Thyroid gland (tissue), 4 donors: ENCODE measurements at places on chromosomes 16 and 17. TPM values are rescaled to one million over a fixed set of nuclear protein-coding genes. Genes with fewer than 3 reads are reported as not detected.

DNAI2 gene
- not detected for total RNA-seq

CCL13 gene
- total RNA-seq, result 1.7 TPM

OR1A1 gene
- total RNA-seq, result not detected

IL32 gene
- total RNA-seq, result 29.1 TPM

GRCh38 chr17:8326511-8327302, 12.9 kb upstream of the ODF4 start:
- peak; percentile 27 for DNase-seq

- no peak for DNase-seq
Measured at GRCh38 chr17:9028988-9029570, 7.8 kb downstream of the NTN1 start.

- DNase-seq, result no peak
Measured at GRCh38 chr16:59527206-59527997, 793.3 kb upstream of the GOT2 start.

DNA sequence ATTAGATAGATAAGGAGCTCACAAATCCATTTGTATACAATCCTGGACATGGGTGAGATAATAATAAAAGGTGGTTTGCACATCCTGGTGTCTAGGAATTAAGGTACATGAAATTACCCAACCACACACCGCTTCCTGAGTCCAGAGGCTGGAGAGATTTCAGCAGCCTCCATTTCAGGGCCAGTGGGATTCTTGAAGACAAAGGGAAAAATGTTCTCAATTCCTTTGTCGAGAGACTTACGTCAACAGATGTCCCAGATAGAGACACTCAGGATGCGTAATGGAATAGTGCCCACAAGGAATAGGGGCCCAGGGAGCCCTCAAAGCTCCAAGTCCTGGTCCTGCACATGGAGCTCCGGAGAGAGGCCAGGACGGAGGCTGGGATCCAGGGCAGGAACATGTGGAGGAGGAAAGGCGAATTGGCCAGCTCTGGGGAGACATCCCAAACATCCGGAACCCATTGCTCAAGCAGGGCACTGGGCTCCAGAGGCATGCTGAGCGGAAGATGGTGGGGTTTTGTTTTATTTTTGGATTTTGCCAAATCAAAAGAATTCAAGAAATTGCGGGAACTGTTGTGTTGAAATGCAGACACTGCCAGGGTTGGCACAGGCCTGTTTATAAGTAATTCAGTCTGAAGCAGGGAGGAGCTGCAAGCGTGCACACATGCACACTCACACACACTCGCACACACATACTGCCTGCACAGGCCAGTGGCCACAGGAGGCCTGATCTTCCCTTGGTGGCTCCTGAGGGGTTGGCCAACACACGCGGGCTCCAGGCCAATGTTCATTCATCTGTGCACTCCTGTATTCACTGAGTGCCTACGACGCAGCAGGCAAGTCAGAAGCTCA, 97.2 kb downstream of the NOG start:
- peak; percentile 94 for DNase-seq

DNA sequence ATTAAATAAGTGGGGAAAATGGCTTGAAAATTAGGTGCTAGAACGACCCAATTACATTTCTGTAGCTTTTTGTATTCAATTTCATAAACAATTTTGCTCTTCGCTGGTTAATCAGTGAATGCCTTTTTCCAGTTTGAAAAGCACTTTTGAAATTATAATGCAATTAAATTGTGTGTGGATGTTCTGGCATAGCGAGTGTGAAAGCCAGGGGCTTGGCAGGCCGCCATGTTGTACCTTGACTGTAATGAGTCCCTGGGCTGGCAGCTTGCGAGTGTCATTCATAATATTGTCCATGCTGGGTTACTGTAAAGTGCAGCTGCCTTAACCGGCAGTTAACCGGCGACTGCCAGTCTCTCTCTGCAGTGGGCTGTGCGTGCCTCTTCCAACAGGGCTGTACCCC, 177.8 kb downstream of the CCDC182 start:
- DNase-seq, result no peak

GRCh38 chr17:10121971-10122707, 76.3 kb downstream of the GAS7 start:
- no peak for DNase-seq

DNA sequence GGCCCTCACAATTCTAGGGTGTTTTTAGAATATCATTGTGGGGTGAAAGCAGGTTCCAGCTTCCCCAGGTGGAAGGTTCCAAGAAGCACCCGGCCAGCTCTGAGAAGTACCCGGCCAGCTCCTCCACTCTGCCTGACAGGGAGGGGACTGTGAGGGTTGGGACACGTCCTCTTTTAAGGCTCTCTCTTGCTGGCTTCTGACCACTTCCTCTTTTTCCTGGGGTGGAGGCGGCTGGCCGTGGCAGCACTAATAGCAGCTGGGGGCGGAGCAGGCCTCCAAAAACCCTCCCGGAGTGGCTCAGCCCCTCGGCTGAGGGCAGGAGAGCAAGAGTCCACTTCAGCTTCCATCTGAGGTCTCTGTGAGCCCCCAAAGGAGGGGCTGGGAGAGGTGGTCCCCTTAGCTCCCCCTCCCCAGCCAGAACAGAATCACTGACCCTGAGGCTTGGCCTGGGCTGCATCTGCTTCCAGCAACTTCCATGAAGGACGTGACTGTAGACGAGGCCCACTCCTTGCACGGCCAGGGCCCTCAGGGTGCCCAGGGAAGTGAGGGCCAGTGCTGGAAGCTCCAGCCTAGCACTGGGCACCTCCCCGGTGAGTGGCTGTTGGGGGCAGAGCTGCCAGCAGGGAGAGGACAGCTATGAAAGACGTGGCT, 26.7 kb upstream of the PLCG2 start:
- peak; percentile 16 for DNase-seq

DNA sequence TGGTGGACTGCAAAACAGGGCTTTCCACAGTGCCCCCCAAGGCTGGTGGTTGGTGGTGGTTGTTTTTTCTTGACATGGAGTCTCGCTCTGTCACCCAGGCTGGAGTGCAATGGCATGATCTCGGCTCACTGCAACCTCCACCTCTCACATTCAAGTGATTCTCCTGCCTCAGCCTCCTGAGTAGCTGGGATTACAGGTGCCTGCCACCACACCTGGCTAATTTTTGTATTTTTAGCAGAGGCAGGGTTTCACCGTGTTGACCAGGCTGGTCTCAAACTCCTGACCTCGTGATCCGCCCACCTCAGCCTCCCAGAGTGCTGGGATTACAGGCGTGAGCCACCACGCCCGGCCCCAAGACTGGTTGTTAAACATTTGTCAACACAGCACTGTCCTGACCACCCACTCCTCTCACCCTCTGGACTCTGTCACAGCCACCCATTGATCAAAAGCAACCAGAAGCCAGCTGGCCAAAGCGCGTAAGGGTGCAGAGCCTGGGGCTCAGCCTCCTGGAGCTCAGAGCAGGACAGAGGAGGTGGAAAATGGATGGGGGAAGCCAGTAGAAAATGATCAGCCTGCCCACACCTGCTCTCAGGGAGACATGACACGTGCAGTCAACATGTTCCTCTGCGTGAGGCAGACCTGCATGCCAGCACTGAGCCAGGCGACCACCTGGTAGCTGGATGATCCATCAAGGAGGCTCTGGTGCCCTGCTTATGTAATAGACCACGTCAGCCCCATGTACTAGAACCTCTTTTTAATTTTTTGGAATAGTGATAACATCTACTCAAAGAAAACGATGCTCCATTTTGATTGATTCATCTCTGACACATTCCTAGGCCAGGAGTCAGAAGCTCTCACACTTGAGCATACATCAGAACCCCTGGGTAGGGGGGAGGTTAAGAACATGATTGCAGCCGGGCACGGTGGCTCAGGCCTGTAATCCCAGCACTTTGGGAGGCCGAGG, 14.8 kb upstream of the OSGIN1 start:
- DNase-seq, result no peak

- no peak for DNase-seq
Measured at GRCh38 chr17:42676424-42677011, at the start of gene PLEKHH3. TSS of gene PLEKHH3 (minus strand) at chr17:42676994. CDS start at chr17:42676563, 431 bp downstream.

DNA sequence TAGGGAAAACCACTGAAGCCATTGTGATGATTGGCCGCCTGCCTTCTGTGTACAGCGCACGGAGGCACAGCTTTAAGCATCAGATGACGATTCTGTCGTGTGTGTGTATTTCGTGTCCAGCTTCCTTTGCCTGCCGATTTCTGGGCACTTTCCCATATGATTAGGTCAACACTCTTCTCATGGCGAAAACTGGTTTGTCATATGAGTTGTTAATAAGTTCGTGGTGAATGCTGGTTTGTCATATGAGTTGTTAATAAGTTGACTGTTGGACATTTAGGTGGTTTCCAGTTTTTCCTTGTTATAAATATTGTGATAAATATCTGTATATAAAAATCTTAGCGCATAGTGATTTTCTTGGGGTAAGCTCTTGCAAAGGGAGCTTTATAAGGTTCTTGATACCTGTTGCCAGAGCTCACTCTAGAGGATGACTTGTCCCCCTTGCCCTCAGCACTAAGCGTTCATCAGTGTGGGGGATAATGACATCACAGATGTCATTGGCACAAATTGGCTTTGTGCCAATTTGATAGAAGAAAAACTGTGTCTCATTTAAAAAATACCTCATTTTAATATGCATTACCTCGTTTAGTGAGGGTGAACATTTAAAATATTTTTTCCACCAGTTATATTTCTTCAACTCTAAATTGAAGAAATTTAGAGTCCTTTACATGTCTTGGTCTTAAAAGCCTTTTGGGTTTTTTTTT, 40.0 kb downstream of the PGS1 start:
- DNase-seq, result no peak

DNA sequence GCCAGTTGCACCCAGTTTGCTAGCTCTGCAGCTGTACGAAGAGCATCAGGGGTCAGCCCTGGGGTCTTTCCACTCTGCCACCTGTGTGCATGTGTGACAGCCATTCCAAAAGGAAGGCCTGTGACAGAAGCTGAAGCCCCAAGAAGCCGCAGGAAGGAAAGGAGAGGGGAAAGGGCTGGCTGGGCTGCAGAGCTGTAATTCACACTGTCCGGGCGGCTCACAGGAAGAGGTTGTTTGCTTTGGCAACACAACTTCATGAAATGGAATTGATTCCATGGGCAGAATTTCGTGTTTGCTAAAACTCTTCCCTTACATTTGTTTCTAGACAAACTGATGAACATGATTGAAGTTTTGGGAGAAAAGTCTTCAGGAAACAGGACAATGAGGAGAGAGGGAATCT, 14.8 kb downstream of the TMEM204 start:
- no peak for DNase-seq

DNA sequence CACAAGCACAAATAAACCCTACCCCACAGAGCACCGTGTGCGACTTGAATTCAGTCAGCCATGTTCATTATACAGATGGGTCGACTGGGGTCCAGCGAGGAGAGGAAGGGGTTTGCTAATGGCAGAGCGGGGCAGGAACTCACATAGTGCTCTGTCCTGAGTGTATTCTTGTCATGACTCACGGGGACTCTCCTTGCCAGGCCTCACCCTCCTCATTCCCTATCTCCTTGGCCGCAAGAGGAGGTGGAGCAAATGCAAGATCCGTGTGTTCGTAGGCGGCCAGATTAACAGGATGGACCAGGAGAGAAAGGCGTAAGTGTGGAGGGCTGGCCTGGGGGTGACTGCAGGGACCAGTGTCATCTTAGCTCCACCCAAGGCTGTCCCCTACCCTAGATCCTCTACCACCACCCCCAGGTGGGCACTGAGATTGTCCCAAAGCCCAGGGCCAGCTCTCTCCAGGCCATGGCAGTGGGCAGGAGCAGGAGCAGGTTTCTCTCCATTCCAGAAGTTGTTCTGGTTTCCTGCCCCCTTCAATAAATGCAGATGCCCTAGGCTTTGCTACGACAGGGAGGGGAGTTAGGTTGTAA, 29.4 kb downstream of the SLC12A3 start:
- no peak for DNase-seq

- DNase-seq, result peak; percentile 67
Measured at GRCh38 chr16:56849690-56850680, 15.0 kb upstream of the SLC12A3 start.

DNA sequence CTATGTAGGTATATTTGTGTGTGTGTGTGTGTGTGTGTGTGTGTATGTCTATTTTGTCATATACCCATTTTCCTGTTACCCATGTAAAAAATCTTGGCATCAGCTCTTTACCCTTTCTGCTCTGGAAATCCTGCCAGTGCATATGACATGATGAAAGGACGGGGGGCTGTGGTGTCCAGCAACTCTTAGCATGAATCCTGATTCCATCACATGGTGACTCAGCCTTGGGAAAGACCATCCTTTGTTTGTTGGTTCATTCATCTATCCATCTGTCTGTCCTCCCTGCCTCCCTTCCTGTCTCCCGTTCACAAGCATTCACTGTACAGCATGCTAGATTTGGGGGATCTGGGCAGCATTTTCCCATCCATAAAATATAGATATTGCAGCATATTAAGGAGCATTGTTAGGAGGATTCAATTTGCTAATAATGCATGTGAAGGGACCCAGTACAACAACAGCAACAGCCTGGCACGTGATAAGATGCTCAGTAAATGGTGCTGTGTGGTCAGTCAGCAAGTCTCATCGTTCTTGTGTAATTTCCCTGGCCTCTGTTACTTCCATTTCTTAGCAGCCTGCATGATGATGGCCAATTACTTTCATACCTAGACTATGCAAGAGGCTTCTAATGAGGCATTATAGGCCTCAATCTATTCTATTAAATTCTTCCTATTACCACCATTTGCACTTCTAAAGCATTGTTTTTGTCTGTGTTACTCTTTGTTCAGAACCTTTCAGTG, 191.0 kb downstream of the PRKCA start:
- no peak for DNase-seq

- DNase-seq, result no peak
Measured at GRCh38 chr17:36697903-36698530, 96.6 kb downstream of the MRM1 start.

- DNase-seq, result no peak
Measured at GRCh38 chr16:67349172-67349571, 22.6 kb downstream of the LRRC36 start.
